ENCODE measurements at places on chromosomes 13 and 19.

GRCh38 chr19:18506101-18506930, 15.6 kb downstream of the ELL start:
- no peak for DNase-seq

- no peak for DNase-seq
Measured at GRCh38 chr19:34512254-34512822, 30.8 kb downstream of the WTIP start.

DNA sequence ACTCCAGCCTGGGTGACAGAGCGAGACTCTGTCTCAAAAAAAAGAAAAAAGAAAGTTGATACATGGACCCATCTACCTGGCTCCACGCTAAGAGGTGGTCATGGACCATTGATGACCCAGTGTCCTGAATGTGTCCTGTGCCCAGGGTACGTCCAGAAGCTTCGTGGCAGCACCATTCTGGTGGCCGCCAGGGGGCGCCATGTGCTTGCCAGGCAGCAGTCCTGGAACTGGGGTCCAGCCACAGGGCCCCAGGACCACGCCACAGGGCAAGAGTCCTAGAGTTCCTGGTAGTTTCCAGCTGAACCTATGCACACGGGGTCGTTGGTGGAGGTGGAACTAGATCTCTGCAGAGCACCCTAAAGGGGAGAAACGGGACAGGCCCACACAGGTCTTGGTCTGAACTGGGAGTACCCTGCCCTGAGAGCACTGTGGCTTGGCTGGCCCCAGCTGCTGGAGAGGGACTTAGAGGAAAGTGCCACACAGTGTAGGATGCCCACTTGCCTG, 19.9 kb upstream of the FBXO27 start:
- DNase-seq = peak; percentile 68

DNA sequence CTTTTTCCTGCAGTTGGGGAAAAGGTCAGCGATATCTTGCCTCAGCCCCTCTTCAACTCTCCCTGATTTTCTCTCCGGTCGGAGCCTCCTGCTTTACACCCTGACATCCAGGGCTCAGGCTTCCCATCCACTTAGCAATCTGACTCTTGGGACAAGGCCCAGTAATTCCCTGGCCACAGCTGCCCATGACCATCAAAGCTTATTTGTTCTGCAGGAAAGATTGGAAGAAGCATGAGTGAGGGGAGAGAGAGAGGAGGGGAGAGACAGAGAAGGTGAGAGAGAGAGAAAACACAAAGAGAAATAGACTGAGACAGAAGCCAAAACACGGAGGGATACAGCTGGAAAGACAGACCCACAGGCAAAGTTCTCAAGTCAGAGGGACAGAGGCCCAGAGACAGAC, 13.7 kb downstream of the SYT3 start:
- no peak for DNase-seq

DNA sequence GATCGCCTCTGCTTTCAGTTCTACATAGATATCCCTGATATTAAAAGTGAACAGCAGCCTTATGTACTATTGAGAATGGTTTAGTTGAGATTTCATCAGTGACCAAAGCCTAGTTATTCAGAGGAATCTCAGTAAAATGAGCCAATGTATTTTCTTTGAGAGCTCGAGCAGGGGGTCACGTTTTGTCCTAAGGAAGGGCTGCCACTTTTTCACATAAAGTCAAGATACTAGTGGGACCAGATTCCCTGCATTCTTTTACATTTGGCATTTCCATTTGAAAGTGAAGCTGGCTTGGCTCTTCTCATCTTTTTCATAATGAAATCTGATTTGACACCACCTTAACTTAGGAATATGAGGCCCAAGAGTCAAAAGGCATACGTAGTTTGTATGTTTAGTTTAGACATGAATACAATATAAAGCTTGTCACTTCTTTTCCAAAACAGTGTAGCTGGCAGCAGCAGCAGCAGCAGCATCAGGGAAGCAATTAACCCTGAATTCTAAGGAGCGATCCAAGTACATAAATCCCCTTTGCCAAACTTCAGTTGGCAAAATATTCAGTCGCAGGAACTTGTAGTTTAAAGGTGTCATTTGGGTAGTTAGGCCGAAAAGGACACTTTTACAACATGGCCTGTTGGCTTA, 1752.2 kb upstream of the PCDH20 start:
- no peak for DNase-seq

DNA sequence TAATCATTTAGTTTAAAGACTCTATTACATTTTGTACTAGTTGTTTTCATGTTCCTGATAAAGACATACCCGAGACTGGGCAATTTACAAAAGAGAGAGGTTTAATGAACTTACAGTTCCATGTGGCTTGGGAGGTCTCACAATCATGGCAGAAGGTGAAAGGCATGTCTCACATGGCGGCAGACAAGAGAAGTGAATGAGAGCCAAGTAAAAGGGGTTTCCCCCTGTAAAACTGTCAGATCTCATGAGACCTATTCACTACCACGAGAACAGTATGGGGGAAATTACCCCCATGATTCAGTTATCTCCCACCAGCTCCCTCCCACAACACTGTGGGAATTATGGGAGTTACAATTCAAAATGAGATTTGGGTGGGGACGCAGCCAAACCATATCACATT, 129.2 kb downstream of the PAN3 start:
- DNase-seq = no peak

GRCh38 chr13:32728327-32728726, 142.1 kb downstream of the PDS5B start:
- DNase-seq = no peak

GRCh38 chr13:28540612-28541011, 45.7 kb upstream of the FLT1 start:
- no peak for DNase-seq

- DNase-seq = no peak
Measured at GRCh38 chr13:41130356-41130755, 2.2 kb downstream of the KBTBD6 start.

- DNase-seq = no peak
Measured at GRCh38 chr19:43664018-43664417, 6.0 kb downstream of the PLAUR start.

DNA sequence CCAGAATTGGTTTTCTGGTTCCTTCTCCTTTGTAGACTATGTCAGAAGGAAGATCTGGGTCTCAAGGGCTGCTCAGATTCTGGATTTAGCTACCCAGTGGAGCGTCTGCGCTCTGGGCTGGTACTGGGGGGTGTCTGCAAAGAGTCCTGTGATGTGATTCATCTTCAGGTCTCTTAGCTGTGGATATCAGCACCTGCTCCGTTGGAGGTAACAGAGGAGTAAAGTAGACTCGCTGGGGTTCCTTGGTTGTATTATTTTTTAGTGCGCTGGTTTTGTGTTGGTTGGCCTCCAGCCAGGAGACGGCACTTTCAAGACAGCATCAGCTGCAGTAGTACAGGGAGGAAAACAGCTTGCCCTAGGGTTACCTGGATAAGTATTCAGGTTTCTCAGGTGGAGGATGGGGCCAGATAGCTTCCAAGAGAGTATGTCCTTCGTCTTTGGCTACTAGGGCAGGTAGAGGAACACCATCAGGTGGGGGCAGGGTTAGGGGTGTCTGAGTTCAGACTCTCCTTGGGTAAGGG, 10.4 kb upstream of the KLK15 start:
- DNase-seq = no peak

GRCh38 chr13:52001120-52001731, 10.0 kb downstream of the ATP7B start:
- DNase-seq = no peak

DNA sequence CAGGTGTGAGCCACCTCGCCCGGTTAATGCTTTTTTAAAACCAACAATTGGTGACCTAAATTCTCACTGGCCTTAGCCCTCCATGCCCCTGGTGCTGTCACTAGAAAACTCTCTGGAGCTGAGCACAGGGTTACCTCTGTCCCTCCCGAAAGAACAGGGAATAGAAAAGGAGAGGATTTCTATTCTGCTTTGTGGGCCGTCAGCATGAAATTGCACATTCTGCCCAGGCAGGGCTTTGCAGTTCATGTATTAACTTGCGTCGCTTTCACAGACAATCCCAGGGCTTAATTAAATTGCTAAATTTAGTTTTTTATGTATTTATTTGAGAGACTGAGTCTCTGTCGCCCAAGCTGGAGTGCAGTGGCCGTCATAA, 583 bp upstream of the ZNF480 start:
- no peak for DNase-seq

GRCh38 chr19:53969366-53969765, 6.6 kb downstream of the CACNG8 start:
- DNase-seq = no peak

GRCh38 chr19:2603334-2603733, 99.2 kb downstream of the GNG7 start:
- no peak for DNase-seq

GRCh38 chr19:16919496-16919895, 30.7 kb downstream of the F2RL3 start:
- DNase-seq = no peak

DNA sequence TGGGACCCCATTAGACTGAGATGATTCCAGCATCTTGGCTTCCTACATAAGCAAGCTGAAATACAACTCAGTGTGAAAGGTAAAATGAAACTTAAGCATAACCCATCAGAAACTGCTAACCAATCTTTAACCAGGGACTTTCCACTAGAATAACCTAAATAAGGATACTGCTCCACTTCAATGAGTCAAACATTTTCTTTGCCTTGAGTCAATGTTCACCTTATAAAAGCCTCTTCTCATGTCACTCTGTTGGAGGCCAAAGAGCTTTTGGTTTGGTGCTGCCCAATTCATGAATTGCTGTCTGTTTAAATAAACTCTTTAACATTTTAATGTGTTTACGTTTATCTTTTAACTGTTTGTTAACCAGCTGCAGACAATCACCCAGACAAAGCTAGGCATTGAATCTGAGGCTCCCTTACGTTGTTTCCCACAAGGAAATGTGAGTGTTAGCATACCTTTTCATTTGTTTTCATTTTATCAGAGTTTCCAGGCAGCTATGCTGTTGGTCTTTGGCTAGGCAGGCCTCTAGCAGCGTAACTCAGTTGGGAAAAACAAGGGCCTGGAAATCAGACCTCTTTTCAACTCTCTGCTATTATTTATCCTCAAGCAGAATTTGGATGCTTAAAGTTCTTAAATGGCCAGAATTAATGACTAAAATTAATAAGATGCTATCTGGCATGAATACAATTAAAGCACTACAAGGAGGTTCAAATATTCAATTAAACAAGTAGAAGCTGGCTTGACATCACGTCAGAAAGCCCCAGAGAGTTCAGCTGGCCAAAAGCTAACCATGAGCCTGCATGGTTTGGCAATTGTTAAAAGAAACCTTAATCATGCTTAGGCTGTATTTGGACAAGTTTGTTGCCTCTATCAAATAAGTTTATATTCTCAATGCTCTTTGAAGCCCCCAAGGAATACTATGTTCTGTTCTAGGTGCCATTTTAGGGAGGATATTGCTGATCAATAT, 200.2 kb downstream of the DCLK1 start:
- DNase-seq = no peak

GRCh38 chr19:34961775-34962686, 2.0 kb downstream of the ZNF792 start:
- DNase-seq = no peak

DNA sequence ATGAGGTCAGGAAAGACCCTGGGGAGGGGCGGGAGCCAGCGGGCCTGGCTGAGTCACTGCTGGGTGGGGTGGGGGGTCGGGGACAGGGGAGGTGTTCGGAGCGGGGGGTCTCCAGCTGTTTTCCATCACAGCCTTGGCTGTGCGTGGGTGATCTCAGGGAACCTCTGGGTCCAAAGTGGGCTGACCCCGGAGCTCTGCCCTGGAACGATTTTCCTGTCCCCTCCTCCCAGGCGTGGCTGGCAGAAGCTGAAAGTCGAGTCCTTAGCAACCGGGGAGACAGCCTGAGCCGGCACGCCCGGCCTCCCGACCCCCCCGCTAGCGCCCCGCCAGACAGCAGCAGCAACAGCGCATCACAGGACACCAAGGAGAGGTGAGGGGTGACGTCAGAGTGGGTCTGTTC, 10.6 kb downstream of the TRIP10 start:
- no peak for DNase-seq

DNA sequence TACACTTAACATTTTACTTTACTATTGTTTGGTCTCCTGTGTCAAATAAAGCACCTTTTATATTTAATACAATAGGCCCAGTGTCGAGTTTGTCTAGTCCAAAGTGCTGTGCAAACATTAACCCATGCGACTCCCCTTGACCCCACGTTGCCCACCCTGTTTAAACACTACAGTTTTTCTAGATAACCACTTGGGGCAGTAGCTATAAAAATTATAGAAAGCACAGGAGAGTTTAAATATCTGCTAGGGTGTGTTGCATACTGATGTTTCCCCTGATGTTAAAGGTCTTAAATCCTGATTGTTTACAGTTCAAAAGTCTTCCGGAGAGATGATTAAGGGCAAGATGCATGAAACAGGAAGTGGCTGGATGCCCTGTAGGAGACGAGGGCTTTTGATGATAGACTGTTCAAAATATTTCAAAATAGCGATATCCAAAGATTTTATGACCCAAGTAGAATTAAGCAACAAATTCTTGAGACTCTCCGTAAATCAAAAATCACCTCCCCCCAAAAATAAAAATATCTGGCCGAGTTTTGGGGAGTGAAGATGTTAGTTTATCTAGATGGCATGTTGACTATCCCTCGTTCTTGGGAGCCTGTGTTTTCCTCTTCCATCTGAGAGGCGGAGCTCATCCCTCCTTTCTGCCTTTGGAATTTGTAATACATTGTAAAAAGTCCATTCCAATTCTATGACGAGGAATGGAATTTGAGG, 167.1 kb downstream of the FGF9 start:
- no peak for DNase-seq

- peak; percentile 100 for DNase-seq
Measured at GRCh38 chr19:49442771-49443365, 1.5 kb upstream of the SLC17A7 start.

DNA sequence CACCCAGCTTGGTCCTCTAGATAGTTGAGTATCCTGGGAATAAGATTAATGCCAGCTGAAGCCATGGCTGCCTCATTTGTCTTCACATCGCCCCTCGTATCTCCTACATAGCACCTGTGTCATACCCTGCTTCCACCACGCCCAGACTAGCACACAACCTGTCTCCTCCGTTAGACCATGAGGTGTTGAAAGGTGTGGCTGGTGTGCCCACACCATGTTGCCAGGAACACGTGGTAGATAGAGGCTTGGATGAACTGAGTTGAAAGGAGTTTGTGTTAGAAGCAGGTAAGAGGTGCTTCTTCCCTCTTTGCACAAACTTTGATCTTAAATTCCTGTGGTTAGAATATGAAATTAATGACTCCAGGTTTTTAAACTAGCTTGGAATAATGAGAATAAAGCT, 40.1 kb downstream of the RGCC start:
- no peak for DNase-seq

GRCh38 chr13:49367640-49368422, 76.0 kb downstream of the CAB39L start:
- DNase-seq = no peak

GRCh38 chr19:39941151-39941550, 6.7 kb upstream of the FCGBP start:
- no peak for DNase-seq

DNA sequence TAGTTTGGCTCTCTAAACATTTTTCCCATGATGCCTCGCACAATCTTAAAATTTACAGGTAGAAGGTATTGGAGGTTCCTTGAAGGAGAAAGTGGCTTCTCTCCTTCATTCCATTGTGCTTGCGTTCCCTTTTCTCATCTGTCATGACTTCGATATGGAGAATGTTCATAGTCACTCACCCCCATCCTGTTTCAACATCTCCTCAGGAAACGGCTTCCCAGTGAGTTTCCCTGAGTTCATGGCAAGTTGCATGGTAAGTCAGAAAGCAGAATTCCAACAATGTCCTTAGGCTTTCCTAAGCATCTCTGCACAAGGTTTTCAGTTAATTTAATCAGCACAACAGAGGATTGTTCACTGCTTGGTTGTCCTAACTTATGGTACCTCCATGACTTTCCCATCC, 581.8 kb upstream of the SLITRK5 start:
- no peak for DNase-seq

GRCh38 chr13:100584896-100585295, 3.7 kb downstream of the GGACT start:
- no peak for DNase-seq
